ENCODE measurements at places on chromosomes 12 and 14.

GRCh38 chr12:41683023-41683422 is 461.7 kb downstream of the GXYLT1 start:
- DNase-seq = no peak

- no peak for DNase-seq
These were observed 138.3 kb downstream of the PLXNC1 start for GRCh38 chr12:94286583-94287244.

DNA sequence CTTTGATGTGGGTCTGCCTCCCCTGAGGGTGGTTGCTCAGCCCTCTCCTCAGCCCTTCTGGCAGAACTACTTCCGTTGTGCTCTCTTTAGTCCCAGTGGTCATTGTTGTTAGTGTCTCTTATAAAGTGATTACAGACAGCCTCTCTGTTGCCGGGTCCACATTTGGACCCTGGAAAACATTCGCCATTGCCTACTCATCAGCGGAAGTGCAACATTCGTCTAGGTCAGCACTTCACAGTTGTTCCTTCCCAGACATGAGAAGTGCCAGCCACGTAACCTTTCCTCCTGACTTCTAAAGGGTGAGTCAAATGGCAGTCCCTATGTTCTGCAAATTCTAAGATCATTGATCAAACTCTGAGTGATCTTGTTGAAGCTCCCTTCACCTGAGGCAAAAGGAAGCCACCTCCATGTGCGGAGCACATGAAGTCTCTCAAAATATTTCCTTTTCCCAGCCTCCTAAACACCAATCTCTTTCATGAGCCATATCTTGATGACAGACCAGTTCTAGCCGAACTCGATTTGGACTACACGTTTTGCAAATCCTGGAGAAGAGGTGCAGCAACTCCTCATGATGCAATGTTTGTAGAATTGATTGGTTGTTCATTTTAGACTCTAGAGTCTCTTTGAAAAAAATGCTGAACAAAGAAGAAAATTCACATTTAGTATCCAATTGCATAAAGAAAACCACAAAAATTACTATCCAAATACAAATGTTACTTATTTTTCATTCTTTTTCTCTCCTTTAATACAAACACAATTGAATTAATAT is 163.8 kb downstream of the RPL10L start:
- no peak for DNase-seq

- no peak for DNase-seq
These were observed 22.3 kb downstream of the ZNF268 start for GRCh38 chr12:133203344-133204263.

- DNase-seq = no peak
These were observed 62.7 kb downstream of the RBM19 start for GRCh38 chr12:113903381-113903863.

DNA sequence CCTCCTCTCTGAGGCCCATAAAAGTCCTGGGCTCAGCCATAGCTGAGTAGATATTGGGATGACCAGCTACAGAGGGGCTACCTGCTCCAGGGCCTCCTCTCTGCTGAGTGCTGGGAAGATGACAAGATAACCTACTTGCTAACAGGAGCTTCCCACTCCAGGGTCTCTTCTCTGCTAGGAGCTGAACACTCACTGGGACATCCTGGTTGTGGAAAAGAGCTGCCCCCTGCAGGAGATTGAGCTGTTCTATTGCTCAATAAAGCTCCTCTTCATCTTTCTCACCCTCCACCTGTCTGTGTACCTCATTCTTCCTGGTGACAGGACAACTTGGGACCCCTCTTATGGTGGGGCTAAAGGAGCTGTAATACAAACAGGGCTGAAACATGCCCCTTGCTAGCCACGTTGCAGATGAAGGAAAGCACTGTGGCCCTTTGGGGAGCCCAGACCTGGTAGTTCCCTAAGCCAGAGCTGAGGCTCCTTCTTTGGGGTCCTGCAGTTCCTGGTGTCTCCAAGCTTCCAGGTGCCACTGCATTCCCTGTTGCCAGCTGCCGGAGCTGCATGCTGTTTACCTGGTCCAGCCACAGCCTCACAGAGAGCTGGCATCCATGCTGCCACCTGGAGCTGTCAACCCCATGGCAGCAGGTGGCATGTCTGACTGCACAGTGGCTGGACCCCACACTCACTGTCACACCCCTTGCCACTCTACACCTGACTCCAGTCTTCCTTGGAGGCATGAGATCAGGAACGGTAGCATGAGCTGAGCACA is 598.5 kb upstream of the LMO3 start:
- no peak for DNase-seq

DNA sequence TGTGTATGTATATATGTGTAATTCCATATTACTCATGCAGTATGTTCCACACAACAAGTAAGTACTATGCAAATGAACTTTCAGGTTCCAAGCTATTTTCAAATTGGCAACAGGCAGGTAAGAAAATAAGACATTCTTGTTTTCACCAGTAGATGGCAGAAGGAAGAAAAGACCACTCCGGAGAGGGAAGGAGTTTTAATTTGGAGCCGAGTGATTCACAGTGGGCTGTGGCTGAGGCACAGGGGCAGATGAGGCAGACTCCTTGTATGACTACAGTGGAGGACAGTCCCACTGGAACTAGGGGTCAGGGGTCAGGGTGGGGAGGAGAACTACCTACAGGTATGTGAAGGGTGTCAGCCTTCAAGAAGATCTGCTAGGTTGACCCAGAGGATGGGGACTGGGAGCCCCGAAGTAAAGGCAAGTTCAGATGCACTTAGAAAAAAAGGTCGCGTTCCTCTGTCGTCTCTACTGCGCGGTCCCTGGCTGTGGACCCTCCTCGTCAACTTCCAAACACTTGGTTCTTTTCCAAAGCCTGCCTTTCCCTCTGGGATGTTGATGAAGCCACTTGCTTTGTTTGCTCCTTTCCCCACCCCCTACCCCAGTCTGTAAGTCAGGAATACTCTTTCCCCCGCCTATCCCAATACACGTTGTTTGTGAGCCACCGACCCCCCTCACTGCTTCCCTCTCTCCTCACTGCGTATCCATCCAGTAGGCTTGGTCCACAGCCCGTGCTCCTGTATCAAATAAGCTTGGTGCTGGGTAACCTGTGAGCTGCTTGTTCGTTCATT is 24.1 kb downstream of the DDX47 start:
- DNase-seq = no peak

GRCh38 chr12:55704824-55705718 is 2.6 kb downstream of the ITGA7 start:
- no peak for DNase-seq

Data from left renal cortex interstitium (tissue), 4 donors.